HS-5 (cell line): ENCODE measurements at places on chromosomes 1 and 21.

GRCh38 chr1:42742617-42743316 lies 2.7 kb upstream of the CLDN19 start:
- no peak for DNase-seq

DNA sequence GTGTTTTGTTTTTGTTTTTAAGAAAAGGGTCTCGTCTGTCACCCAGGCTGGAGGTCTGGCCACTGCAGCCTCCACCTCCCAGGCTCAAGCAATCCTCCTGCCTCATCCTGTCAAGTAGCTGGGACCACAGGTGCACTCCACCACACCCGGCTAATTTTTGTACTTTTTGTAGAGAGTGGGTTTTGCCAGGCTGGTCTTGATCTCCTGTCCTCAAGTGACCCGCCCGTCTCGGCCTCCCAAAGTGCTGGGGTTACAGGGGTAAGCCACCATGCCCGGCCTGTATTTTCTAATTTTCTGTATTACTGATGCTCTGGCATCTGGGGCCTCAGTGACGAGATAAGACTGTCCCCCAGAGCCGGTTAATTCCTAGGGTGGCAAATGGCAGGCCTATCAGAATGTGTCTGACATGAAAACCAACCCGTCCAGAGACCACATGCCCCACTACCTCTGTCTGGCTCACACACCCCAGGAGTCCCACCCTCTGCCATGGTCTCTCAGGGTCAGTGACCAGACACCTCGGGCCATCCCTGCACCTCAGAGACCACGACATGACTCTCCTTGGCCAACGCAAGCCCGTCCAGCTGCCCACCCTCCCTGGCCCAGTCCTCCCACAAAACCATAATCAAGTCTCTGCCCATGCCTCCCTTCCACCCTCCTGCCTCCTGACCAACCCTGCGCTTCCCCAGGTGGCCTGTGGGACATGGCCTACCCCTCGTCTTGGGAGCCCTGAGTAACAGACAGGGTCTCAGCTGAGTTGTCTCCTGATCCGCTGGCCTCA lies 12.5 kb downstream of the NPHP4 start:
- no peak for DNase-seq

DNA sequence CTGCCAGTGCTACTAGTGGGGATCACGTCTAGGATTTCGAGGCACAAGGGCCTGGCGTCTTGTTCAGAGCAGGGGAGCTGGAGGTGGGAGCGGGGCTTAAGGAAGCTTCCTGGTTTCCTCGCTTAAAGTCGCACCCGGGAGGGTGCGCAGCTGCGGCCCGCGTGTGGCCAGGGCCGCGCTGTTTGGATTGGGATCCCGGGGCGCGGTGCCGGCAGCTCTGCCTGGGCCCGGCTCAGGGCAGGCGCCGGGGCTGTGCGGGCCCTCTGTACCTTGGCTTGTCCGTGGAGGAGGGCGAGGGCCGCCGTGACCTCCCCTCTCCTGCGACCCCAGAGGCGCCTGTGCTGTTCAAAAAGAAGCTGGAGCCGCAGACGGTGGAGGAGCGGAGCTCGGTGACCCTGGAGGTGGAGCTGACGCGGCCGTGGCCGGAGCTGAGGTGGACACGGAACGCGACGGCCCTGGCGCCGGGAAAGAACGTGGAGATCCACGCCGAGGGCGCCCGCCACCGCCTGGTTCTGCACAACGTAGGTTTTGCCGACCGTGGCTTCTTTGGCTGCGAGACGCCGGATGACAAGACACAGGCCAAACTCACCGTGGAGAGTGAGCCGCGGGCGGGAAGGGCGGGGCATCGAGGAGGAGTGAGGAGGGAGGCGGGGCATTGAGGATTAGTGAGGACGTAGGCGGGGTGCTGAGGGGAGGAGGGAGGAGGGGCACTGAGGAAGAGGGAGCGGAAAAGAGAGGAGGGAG lies 67.8 kb downstream of the OBSCN start:
- DNase-seq = peak; percentile 51

DNA sequence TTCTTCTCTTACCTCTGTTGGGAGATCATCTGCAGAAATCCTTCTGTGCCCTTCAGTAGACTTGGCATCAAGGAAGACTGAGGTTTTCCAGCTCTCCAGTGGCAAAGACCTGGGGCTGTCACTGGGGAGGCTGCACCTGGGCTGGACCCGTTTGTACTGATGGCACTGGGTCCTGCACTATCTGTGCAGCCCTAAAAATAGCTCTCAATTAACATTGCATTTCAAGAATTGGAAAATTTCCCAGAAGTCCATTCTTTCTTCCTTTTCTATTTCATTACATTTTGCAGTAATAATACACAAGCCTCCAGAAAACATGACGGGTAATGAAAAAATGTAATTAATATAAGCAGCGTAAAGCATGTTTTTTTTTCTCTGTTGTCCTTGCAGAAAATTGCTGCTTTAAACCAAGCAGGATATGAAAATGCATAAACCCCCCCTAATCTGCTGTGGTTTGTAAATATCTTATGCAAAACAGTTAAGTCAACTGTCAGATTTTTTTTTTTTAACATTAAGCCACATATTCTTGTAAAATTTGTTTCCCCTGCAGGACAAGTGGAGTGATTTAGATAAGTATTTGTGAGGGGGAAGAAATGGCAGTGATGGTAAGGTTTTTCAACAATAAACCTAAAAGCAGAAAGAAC lies 64.9 kb downstream of the LMO4 start:
- no peak for DNase-seq

DNA sequence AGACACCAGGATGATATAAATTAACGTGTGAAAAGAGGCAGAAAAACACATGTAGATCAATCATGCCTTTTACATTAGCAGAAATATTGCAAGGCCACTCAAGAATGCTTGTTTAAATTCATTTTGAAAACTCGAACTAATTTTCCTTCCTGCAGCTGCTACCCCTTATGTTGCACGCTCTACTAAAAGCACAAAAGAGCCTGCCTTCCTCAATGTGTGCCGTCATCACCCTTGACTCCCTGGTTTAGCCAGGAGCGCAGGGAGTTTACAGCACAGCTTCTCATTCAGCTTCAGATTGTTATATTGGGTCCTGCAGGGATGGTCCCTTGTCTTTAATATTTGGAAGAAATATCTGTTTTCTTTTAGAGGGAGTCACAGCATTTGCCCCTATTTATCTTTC lies 10.1 kb upstream of the ST6GALNAC5 start:
- DNase-seq = no peak

GRCh38 chr1:183185941-183186490 lies at the start of gene LAMC2:
Gene LAMC2 (plus strand): TSS chr1:183186264. CDS start chr1:183186353, 89 bp downstream.
- DNase-seq = no peak

DNA sequence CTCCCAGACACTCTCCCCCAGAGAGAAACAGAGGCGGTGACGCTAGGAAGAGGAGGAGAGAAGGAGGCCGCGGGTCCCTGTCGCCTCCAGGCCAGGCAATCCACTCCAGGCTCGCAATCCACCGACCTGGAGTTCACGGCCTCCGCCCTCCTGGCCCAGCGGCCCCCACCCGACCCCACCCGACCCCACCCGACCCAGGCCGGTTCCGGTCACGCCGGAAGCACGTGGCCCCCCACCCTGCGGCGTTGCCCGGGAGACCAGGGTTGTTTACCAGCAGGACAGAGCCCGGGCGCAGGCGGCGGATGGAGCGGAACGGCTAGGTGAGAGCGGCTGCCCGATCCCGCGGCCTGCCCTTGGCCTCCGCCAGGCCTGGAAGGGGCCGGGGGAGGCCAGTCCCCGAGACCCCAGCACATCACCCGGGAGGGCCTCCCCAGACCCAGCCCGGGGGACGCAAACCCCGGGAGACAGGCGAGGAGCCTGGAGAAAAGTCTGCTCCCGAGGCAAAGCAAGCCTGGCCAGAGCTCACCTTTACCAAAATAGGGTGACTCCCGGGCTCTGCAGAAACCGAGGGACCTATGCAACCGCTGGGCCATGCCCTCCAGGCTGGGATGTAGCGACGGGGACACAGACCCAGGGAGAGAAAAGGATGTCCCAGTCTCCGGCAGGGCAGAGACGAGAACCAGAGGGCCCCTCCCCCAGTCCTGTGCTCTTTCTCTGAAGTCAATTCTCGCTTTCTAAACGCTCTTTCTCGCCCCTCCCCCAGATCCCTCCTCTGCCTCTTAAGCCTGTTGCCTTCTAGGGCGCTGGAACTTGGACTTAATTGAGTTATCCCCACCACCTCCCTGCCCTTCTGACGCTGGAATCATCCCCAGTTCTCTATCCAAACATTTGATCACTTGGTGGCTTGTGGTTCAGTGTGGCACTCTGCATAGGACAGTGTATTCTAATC lies at the start of the genes PLA2G2C and UBXN10:
PLA2G2C (minus strand) TSS at position 685 of the 949 bp plus-strand sequence. CDS start 9,155 bp downstream, outside the sequence.
UBXN10 (plus strand) TSS at position 263 of the 949 bp plus-strand sequence. CDS start 4,466 bp downstream, outside the sequence.
- no peak for DNase-seq

DNA sequence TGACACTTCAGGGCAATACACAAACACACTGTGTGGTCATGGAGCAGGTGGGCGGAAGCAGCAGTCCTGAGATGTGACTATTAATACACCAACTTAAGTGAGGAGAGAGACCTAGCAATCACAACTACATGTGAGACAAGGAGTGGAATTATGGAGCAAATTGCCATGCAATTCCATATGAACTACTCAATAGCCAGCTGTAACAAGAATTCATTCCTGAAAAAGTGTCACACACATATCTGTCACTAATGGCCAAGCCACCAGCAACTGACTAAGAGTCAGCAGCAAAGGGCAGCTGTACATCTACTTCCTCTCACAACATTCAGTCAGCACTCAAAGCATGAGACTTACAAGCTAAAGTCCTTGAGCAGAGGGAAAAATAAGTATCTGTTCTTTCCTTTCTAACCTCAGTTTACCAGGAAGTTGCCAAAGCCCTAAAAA lies 46.2 kb downstream of the GPR3 start:
- DNase-seq = no peak

GRCh38 chr1:230306169-230306568 lies 120.0 kb downstream of the PGBD5 start:
- DNase-seq = no peak
